ENCODE measurements at places on chromosomes 4 and X.
A peak's percentile ranks its signal among the peaks of the same experiment; 100 is the strongest.

DNA sequence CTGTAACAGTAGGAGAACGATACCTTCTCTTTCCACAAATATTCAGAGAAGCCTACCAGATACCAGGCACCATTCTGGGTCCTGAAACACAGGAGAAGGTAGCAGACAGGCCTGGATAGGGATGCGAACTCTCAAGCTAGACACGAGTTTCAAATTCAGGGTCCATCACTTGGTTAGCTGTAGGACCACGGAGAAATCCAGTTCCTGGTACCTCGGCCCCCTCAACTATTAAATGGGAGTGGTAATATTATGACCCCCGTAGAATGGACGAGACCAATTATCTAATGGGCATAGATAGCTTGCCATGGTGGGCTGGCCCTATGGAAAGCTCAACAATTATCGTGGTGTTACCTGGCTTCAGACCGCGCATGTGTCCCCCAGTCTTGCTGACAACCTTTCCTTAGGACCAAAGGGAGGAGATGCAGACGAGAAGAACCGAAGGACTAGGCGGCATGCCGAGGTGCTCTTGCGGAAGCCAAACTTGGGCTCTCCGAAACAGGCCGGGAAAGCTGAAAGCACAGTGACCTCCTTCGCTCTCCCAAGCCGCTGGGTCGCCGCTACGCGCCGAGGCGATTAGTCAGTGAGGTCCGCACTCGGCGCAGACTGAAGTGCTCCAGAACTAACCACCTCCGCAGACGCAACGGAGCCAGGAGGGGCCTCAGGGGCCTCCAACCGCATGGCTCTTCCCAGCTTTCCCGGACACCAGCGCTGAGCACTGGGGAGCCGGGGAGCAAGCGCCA lies 19.6 kb downstream of the NKX3-2 start:
- DNase-seq = no peak

DNA sequence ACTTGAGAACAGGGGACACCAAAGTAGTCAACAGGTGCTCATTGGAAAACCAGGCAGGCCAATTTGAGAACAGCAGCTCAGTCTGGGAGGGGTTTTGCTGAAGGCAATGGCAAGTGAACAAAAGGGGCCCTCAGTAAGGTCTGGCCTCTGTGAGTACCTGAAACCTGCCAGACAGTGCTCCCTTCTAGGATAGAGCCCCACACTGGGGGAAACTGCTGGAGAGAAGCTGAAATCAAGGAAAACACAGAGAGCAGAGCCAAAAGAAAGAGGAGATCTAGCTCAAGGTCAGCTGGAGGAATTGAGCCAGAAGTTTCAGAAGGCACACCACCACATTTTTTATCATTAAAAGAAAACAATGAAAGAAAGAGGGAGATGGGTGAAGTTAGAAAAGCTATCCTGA lies 28.2 kb downstream of the PNMA6E start:
- no peak for DNase-seq

DNA sequence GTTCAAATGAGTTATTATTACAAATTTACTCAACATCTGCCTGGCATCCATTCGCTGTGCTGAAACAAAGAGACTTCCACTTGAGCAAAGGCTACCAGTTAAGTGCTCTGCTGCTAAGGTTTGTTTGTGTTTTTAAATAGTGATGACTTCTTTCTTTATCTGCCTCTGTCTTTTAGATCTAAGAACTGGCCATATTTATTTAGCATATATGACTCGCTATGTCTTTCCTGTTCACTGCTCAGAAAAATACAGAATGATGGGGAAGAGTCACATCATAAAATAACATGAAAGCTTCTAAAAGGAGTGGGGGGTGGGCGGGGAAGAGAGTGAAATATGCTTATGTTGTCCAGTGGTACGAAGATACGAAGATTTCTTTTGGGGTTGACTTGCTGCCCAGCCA lies 322.2 kb downstream of the GPAT3 start:
- no peak for DNase-seq

DNA sequence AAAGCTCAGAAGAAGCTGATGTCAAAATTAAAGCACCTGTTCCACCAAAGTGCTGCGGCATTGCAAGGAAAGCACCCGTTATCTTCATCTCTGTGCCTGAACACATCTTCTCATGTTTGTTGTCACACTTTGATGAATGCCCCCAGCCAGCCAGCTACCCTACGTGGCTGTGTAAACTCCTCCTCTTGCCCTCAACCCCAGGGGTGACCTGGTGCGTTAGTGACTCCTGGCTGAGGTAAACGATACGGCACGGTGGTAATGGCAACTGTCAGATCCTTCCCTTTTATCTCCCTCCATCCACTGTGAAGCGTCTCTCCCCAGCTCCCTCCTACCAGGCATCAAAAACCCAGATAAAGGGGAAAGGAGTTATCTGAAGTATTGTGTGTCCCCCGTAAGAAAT lies 90.6 kb upstream of the WWC2 start:
- DNase-seq = no peak

DNA sequence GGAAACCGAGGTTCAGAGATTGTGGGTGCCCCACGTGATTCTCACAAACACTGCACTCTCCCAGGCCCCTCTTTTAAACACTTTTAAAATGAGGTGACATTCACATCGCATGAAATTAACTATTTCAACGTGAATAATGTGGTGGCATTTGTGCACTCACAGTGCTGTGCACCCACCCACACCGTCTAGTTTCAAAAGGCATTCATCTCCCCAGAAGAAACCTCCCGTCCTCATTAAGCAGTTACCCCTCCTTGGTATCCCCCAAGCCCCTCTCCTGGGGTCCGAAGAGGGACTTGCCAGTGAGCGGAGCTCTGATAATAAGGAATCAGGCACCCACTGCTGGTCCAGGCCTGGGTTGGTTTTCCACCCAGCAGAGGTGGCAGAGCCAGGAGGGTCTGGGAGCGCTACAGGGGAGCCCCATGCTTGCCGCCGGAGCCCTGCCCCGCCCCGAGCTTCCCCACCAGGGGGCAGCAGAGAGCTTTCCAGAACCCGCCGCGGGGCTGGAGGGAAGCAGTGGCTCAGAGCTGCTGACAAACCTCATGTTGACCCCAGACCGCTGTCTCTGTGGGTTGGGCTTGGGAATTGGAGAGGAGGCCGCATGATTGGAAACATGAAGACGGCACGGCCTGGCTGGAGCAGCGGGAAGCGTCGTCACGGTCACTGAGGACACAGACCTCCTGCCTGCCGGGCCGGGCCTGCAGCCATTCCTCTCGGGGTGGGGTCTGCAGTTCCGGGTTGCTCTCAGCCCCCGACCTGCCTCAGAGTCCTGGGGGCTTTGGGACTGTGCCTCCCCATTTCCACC lies 27.5 kb upstream of the HTRA3 start:
- peak; percentile 52 for DNase-seq

DNA sequence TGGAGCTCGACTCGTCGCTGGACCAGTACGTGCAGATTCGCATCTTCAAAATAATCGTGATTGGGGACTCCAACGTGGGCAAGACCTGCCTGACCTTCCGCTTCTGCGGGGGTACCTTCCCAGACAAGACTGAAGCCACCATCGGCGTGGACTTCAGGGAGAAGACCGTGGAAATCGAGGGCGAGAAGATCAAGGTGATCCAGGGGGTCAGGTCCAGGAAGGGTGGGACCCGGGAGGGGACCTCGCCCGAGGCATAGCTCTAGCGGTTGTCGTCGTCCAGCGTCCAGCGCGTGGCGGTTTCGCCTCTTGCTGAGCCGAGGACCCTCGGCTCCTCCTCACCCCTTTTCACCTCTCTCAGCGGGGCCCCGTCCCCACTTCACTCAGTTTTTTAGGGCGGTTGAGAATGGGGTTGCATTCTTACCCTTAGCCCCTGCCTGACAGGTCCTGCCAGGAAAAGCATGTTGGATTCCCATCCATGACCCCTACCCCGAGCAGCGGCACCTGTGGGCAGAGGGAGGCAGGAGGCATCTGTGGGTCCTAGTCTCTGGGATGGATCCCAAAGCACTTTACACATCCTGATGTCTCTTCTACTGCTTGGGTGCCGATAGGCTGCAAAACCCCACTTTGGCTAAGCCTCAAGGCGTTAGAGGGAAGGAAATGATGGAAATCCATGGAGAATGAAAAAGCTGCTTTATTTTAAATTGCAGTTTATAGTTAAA lies 524 bp downstream of the RAB33A start:
- no peak for DNase-seq

DNA sequence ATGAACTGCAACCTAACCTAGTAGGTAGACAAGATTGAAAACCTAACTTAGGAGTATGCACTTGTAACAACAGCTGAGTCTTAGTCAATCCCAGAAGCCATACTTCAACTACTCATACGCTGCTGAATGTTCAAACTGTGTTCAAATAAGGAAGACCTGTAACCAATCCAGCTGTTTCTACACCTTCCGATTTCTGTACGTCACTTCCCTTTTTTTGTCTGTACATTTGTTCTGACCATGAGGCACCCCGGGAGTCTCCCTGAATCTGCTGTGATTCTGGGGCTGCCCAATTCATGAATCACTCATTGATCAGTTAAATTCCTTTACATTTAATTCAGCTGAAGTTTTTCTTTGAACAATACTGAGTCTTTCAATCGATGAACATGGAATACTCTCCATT lies 89.5 kb downstream of the BMP3 start:
- DNase-seq = no peak

GRCh38 chr4:69531251-69531650 lies 35.5 kb upstream of the UGT2B4 start:
- DNase-seq = no peak

DNA sequence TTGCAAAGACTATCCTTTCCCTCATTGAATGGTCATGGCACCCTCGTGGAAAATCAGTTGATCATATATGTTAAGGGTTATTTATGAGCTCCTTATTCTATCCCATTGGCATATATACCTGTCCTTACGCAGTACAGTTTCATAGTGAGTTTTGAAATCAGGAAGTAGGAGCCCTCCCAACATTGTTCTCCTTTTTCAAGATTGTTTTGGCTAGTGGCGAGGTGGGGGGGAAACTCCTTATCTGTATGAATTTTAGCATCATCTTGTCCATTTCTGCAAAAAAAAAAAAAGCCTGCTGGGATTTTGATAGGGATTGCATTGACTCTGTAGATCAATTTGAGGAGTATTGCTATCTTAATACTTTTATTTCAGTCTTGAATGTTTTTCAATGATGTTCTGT lies 2.5 kb upstream of the USP9X start:
- DNase-seq = no peak

GRCh38 chrX:40406330-40406859 lies 174.4 kb upstream of the ATP6AP2 start:
- no peak for DNase-seq

GRCh38 chrX:99010957-99011356 lies 1399.1 kb downstream of the PCDH19 start:
- no peak for DNase-seq

DNA sequence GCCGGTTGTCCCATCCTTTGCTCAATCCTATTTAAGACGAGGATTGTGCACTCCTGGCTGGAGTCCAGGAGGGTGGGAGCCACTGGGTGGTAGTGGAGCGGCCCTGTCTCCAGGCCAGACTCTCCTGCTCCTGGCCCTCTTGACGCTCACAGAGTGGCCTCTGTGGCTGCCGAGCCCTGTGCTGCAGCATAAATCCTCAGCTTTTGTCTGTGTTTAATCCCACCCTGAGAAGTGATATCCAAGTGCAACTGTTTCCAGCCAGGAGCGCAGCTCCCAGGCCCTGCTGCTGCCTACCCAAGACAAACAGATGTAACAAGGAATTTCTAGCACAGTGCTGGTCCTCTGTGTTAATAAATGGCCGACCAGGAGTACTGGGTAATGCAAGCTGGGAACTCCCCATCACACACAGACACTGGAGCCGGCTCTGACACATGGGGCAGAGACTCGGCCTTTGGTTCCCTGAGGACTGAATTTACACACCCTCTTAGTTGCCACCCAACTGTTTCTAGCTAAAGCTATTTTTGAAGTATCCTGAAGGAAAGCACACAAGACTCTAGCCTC lies 85.3 kb downstream of the GATB start:
- DNase-seq = peak; percentile 44

DNA sequence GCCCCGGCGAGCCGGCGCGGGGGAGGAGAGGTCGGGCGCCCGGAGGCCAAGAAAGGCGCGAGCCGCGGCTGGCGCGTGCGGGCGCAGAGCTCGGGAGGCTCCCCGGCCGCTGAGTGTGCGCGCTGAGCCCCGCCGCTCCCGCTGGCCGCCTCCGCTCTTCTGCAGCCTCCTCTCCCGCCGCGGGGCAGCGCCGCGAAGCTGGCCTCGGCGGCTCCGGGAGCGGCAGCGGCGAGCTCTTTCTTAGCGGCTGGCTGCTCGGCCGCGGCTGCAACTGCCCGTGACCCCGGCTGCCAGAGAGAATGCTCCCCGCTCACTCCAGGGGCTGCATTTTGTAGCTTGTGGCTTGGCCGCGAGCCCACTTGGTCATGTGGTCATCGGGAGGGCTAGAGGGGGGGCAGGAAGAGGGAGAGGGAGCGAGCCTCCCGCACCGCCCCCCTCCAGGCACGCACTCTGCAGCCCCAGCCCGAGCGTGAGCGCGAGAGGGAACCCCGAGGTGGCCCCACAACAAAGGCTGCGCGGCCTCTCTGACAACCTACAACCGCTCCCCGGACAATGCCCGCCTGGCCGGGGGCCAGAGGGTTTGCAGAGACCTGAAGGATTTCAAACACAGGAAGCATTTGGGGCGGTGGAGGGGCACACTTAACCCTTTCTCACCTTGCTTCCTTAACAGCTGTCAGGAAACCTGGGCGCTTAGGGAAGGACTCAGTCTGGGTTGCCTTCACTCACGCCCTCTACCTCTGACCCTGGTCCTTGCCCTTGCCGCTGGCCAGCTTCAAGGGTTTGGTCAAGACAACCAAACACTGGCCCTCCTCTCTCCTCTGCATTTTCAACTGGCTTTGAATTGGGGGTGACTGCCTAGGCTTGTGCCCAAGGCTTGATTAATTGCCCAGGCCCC lies at the start of gene APLN:
TSS of gene APLN (minus strand) at position 305 of the 895 bp plus-strand sequence. CDS start 326 bp downstream, outside the sequence.
- no peak for DNase-seq

GRCh38 chr4:125112536-125112935 lies 202.2 kb upstream of the FAT4 start:
- DNase-seq = no peak

GRCh38 chr4:133190098-133190497 lies 41.0 kb downstream of the PCDH10 start:
- DNase-seq = no peak

- DNase-seq = no peak
Observed at GRCh38 chr4:9845791-9846493, 64.5 kb downstream of the DRD5 start.

GRCh38 chr4:145722561-145722960 lies 42.6 kb downstream of the C4orf51 start:
- no peak for DNase-seq

All from hematopoietic multipotent progenitor cell treated with erythropoietin and hydrocortisone succinate and interleukin-3 and kit ligand, for 17 days (in vitro differentiated cells).